EH (cell line): ENCODE measurements at places on chromosomes 2 and 18.

DNA sequence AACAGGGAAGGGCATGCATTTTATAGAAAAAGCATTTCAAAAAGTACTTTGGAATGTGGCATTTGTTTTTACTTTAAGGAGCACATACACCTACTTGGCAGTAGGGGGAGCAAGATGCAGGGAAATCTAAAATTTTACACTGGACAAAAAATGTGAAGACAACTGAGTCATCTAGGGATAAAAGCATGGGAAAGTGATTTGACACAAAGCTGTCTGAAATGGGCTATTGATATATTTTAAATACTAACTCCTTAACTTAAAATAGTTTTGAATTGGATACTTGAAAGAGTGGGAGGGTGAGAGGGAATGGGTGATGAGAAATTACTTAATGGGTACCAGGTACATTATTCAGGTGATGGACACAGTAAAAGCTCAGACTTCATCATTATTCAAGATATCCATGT, 15.8 kb downstream of the TMEM200C start:
- peak; percentile 57 for DNase-seq

- DNase-seq: peak; percentile 44
Observed at GRCh38 chr2:199484927-199485326, 27.2 kb upstream of the SATB2 start.

DNA sequence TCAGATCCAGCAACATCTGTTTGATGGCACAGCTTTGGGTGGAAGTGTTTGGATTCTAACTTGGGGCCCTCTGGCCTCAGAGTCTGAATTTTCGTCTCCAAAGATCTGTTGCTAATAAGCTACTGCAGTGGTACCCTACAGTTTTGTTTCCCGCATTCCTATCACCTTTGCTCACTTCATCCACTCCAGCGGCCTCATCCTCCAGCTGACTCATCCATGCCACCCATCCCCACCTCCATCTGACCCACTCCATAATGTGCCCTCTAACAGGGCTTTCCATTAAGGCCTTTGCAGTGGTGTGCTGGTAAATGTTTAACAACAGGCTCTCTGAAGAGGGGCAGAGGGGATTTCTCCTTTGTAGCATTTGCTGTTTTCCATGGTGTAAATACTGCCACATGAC, 225.5 kb downstream of the TGIF1 start:
- peak; percentile 29 for DNase-seq

DNA sequence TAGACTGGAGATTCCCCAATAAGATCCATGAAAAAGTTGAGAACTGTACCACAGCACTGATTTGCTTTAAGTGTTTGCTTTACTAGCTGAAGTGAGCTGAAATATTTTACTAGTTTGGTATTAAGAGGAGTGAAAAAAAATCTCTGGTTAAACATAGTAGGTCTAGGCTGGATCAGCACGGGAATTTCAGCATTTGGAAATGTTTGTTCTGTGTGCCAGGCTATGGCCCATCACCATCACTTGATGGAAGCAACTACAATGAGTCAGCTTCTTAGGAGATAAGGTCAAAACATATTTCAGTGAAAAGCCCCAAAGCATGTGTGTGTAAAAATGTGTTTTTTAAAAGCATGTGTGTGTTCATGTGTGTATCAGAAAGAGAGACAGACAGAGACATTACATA, 131.4 kb upstream of the DNMT3A start:
- DNase-seq: no peak

DNA sequence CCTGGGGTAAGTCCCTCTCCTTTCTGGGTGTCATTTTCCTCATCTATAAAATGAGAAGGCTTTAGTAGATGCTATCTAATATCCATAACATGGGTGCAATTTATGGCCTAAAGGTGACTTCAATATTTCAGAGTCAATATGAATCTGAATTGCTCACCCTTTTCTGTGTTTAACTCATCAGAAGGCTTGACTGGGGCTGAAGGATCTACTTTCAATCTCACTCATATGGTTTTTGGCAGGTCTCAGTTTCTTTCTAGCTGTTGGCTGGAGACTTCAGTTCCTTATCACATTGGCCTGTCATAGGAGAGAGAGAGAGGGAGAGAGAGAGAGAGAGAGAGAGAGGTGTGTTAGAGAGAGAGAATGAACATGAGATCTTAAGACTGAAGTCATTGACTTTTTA, 343.7 kb upstream of the MEX3C start:
- DNase-seq: no peak
